Astrocyte of the spinal cord (primary cell): ENCODE measurements at places on chromosomes 2 and 18.

DNA sequence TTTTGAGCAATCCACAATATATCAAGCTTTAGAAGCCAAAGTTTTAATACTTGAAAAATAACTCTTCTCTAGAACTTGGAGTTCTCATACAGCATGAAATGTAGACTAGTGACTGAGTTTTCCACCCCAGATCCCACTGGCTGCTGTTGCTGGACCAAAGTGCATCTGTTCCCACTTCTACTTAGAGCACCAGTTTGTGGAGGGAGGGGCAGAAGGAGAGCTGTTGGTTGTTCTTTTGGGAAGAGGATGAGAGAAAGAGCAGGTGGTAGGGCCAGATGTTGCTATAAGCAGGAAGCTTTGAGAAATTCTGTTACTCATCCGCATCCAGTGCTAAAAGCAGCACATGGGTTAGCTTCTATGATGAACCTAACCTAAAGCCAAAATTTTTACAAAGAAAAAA lies 59.0 kb downstream of the MBD2 start:
- no peak for DNase-seq

DNA sequence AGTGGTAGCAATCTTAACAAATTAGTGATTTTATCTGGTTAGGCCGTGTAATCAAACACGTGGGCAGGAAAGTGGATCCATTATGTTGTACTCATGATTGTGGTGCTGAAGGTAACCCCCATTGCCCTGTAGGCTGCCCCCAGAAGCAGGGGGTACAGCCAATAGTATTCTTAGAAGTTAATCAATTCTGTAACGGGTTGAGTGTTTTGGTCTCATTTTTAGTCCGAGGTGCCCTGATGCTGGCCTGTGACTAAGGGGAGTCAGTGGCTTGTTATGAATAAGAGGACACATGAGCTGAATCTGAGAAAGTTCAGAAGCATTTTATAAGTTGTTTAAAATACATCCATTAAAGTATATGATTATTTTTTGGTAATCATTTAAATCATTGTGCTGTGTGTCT lies 8.6 kb downstream of the EPAS1 start:
- DNase-seq = no peak

DNA sequence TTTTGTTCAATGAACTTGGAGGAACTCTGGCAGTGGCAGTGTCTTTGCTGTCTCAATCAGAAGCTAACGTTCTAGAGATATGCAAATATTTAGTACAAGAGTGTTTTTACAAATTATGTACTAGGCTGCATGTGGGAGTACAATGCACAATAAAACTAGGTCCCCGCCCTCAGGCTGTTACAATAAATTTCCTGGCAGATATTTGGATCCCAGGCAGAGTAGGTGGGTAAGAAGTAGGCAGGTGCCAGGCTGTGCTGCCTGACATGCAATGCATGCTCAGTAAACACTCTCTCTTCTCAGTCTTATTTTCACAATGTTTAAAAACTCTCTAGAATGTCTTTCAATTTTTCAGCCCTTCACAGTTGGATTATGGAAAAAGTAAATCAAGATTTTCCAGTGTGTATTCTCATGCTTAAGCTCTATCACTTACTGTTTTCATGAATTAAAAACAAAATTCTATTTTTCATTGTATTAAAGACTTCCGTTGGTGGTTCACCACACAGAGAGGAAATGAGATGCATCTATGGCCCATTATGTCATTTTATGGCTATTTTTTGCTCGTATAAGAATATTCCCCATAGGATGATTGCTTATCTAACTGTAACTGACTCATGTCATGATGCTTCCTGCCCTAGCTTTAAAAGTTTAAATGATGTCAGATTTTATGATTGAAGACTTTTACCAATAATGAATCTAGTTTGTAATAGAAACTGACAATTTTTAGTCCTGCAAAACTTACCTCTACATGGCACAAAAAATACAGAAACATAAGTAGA lies 346.1 kb downstream of the RND3 start:
- peak; percentile 46 for DNase-seq

DNA sequence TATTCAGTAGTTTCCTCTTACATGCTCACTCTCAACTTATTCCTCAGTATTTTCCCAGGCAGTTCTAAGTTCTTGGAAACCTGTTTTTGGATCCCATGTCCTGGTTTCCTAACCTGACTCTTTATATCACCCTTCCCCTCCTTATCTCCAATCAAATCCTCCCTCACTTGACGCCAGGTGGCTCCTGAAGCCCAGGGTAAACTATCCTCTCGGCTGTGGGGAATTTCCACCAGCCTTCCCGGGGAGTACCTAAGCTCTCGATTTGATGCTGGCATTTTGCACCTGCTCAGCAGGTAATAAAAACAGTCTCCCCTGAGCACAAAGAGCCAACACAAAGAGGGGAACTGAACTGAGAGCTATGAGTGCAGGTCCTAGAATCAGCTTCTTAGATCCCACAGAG lies 538.0 kb downstream of the SLC4A3 start:
- DNase-seq = no peak

DNA sequence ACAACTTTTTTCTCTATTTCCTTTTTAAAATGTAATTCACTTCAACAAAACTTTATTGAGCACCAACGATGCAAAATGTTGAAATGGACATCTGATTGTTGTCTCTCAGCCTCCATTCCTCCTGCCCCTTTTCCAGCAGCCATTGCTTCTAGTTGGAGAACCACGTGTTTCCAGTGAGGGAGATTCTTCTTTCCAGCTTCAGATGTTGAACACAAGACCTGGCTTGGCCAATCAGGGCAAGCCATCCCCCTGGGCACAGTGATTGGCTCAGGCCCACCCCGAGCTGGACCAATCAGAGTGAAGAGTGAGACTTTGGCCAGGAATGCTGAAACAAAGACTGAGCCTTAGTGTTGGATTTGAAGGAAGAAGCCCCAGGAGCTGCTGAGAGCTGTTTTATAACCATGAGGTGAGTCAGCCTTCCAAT lies 59.0 kb downstream of the E2F6 start:
- DNase-seq = peak; percentile 75

DNA sequence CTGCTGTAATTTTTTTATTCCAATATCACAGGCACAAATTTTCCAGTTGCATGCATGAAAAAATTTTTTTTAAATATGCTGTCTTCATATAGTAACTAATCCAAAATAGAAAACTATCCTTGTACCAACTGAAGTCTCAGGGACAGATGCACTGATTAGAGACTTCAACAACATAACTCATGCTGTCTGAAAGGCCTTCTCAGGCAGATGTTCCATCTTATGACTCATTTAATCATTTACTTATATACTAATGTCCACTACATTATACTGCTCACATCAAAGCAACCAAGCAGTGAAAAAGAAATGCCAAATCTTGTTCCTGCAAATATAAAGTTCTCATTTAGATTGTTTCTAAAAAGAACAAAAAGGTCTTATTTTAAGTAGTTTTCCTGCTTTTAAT lies 53.1 kb downstream of the OLA1 start:
- DNase-seq = no peak

DNA sequence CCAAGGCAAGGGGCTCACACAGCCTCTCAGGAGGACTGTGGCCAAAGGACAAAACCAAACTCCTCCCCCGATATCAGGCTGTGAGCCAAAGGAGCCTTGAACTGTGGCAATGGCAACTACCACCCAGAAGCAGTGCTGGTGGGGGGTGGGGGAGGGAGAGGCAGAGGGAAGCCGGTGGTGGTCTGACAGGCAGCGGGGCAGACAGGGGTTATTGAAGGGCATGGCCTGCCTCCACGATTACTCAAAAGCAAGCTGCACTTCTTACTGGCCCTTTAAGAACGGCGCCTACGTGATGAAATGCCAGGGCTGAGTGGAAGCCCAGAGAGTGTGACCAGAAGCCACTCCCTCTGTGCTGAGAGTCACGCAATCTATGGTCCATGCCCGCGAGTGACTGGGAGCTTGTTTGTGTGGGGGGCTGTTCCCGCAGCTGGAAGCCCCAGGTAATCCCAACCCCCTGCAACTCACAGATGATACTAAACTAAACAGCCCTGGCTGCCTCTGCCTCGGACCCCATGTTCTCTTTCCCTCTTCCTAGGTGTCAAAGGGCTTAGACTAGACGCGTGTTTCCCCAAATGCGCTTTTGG lies 128.2 kb upstream of the CXCR4 start:
- DNase-seq = peak; percentile 10

- DNase-seq = peak; percentile 63
These were observed 44.3 kb downstream of the ZNF516 start for GRCh38 chr18:76450452-76451395.
